HEK293T (cell line): ENCODE measurements at places on chromosomes 5 and 9.

GRCh38 chr5:142484821-142485387 is 160.1 kb upstream of the SPRY4 start:
- DNase-seq = no peak

DNA sequence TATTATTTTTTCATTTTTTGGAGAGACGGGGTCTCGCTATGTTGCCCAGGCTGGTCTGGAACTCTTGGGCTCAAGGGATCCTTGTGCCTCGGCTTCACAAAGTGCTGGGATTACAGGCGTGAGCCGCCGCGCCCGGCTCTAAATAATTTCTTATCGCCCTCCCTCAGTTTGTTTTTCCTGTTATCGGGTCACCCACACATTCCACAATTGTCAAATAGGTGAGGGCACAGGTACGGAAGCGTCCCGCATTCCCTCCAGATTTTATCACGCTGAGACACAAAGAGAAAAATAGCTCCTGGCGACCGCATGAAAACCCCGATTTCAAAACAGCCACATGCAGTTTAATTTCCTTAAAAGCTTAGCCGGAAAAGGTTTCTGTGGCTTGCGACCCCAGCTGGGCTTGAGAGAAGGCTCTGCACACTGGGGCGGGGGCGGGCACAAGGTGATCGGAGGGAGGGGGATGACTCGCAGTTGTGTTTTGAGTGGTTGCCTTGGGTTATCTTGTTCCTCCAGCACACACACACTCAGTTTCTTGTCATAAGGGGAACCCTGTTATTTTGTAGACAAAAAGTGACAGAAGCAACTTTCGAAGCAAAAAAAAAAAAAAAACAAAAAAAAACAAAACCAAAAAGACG is 717 bp upstream of the IQGAP2 start:
- DNase-seq = peak; percentile 57

- no peak for DNase-seq
These were observed 34.5 kb downstream of the RCL1 start for GRCh38 chr9:4827224-4827623.

DNA sequence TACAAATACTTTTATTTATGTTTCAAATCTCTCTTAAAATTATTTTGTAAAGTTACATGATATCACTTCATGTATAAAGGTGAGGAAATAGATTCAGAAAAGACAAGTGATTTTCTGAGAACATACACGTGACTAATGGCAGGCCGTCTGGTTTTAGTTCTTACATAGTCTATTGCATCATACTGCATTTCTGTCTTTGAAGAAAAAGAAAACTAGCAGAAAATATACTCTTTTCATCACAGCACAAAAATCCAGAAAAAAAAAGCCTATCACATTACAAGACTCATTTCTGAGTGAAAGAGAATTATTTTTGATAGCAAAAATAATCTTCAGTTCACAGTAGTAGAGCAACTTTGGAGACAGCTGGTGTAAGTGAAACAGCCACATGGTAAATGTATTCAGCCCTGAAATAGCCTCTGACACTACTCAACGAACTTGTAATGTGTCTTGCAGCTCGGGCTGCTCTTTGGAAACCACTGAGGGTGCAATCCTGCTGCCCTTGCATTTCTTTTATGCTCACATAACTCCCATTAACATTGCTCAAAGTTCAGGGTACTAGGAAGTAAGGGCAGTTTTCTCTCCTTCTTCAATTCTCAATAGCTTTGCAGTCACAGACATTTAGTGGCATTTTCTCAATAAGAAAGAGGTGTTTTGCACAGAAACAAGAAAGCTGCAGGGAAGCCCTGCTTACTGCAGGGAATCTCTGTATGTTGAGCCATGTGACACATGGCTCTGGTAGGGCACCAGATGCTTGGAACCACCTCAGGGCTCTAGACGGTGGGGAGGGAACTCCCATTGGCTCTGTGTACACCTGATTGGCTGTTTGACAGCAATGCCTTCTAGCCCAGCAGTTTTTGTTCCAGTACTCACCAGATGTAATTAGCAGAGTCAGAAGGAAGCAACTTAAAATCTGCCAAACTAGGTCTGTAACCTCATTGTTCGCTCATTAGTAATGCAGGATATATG is 845.3 kb upstream of the PTPRD start:
- DNase-seq = peak; percentile 3

DNA sequence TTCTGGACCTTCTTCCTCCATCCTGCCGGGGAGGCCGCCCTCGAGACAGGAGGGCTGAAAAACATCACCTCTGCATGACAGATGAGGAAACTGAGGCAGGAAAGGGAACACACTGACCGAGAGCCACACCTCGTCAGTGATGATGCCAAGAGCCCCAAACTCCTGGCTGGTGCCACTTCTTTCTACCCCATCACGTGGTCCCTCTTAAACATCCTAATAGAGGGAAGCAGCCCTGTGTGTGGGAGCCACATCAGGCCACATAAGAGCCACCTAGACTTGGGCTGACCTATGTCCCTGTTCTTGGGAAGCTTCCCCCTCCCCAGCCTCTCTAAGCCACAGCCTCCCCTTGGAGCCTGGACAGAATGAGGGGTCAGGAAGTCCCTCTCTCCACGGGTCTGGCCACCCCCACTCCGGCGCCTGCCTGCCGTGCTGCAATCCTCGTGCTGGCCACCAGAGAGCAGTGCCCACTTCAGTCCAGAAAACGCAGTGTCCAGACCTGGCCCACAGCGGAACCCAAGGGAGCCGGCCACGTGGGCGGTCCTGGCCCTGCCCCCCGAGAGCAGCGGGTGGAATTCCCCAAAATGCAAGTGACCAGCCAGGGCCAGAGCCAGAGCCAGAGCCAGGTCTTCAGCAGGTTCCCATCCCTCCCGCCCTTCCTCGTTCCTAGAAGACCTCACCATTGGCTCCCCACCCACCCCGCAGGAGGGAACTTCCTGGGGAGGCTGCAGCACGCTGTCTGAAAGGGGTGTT is 54.7 kb upstream of the SARDH start:
- DNase-seq = peak; percentile 80

DNA sequence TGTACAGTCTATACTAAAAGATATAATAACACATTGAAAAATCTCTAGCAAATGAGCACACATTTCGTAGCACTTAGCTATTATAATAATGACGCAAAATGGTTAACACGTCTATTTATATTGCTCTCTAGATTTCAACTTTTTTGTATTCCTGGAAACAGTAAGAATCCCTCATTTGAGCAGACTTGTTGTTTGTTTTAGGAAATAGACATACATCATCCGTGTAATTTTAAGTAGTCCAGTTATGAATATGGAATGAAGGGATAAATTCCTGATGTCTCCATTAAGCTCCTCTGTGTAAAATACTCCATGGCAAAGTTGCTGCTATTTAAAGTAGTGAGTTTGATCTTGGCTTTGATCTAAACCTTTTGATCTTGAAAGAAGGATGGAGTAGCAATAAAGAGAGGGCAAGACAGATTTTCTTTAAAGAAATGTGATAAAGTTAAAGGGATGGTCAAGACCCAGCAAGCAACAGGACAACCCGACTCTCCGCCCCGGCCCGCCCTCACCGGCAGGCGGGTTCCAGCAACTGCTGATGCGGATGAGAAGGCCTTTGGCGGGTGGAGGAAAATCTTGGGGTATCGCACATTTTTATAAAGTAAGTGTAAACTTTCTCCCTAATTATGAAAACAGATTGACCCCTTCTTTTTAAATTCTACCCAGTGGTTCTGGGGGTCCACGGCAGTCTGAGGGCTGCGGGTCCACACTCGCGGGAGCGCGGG is 277.4 kb downstream of the AOPEP start:
- DNase-seq = no peak

DNA sequence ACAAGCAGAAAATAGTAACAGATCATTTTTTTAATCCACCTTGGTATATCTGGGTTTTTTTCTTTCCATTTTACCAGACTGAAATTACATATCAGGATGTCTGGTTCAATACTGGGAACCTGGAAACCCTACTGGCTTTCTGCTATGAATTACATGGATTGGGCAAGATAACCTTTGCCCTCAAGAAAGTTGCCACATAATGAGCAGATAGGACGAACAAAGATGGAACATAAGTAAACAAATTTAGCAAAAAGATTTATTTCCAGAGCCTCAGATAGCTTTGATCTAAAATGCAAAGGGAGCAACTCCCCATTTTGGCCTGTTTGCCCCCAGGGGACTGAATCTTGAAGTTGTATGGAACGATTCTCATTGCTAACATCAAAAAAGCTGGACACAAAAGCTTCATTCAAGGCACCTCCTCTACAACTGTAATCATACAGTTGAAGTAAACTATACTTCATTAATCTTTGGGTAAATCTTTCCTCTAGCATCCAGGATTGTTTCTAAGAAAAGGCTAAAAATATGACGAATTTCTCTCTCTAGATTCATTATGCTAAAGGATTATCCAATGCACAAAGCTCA is 131.6 kb upstream of the PTGER4 start:
- DNase-seq = no peak

- DNase-seq = no peak
These were observed 2.3 kb downstream of the SNX24 start for GRCh38 chr5:122847687-122848081.

DNA sequence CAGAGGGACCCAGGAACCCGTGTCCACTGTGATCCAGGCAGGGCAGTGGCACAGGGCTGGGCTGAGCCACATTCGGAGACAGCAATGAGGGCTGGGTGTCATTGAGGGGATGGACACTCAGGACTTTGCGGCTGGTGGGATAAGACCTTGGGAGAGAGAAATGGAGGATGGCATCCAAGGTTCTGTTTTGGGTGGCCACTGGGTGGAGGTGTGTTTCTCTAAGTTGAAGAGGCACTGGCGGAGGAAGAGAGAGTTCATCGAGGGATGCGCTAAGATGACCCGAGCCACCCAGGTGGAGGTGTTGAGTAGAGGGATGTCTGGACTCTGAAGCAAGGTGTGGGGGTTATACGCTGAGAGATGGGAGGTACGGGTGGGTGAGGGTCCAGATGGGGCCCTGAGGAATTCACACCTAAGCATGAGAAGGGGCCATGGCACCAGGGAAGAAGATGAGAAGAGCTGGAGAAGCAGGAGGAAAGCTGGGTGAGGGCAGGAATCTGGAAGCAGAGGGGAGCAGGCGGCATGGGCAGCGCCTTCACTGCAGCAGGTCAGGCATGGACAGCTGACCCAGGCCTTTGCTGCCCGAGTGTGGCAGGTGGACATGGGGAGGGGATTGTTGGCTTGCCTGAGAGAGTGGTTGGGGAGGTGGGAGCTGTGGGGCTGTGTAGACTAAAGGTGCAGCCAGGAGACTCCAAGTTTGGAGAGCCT is 2.5 kb upstream of the SLC25A48 start:
- DNase-seq = no peak

DNA sequence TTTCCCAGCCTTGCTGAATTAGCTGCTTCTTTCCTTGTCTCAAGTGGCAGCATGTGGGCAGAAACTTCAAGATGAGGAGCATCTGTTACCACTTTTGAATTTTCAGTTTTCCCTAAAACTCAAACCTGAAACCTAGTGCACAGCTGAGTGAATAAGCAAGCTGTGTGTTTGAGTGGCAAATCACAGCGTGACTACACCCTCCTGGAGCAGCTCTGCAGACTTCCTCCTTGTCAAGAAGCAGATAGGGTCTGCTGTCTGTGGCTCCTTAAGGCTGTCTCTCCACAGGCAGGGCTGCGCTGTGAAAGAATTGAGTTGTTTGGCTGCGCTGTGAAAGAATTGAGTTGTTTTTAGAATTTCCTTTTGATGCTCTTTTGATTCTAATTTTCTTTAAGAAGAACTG is 179.7 kb upstream of the HAPLN1 start:
- no peak for DNase-seq

DNA sequence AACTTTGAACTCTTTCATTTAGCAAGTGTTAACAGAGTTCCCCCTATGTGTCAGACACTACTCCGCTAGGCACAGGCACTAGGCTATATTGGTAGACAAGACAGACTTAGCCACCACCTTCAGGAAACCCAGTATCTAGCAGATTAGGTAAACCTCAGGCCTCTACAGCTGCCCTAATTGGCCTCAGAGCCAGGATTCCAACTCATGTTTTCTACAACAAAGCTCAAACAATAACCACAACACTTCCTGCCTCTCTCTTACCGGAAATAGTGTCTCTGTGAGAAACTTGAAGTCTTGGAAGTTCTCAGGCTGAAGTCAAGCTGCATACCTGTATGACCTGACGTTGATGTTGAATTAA is 116.6 kb upstream of the SLC44A1 start:
- DNase-seq = no peak

GRCh38 chr9:86990290-86990689 is 43.0 kb upstream of the GAS1 start:
- no peak for DNase-seq

GRCh38 chr9:136494531-136495215 is 11.8 kb upstream of the SEC16A start:
- DNase-seq = no peak
